ENCODE measurements at places on chromosomes 16 and 17. TPM values are rescaled to one million over a fixed set of nuclear protein-coding genes. Genes with fewer than 3 reads are reported as not detected.

HP gene
- not detected for total RNA-seq

GRCh38 chr17:78039581-78039980 lies 81.1 kb downstream of the TNRC6C start:
- H3K4me3 ChIP-seq: no peak overlapping the region
- no peaks in the 10 kb centered on the region for H3K36me3 ChIP-seq
- no peak for DNase-seq
- peaks cover 13% of the 10 kb centered on the region for H3K4me1 ChIP-seq
- H3K27ac ChIP-seq: no peak overlapping the region

- peaks cover 8% of the 10 kb centered on the region for H3K4me1 ChIP-seq
- no peaks in the 10 kb centered on the region for H3K27me3 ChIP-seq
- peaks cover 11% of the 10 kb centered on the region for H3K36me3 ChIP-seq
- no peak overlapping the region for H3K27ac ChIP-seq
These were observed 15.3 kb downstream of the ZZEF1 start for GRCh38 chr17:4127555-4127954.

- H3K27me3 ChIP-seq: no peaks in the 10 kb centered on the region
- H3K27ac ChIP-seq: no peak overlapping the region
These were observed 22.2 kb downstream of the WIPF2 start for GRCh38 chr17:40241252-40241834.

- H3K4me3 ChIP-seq: peak overlapping the region; percentile 72
- H3K4me1 ChIP-seq: peaks cover 8% of the 10 kb centered on the region
- H3K27ac ChIP-seq: peak overlapping the region; percentile 14
- DNase-seq: peak; percentile 71
These were observed 509 bp downstream of the CNEP1R1 start for GRCh38 chr16:50025537-50025931.

DNA sequence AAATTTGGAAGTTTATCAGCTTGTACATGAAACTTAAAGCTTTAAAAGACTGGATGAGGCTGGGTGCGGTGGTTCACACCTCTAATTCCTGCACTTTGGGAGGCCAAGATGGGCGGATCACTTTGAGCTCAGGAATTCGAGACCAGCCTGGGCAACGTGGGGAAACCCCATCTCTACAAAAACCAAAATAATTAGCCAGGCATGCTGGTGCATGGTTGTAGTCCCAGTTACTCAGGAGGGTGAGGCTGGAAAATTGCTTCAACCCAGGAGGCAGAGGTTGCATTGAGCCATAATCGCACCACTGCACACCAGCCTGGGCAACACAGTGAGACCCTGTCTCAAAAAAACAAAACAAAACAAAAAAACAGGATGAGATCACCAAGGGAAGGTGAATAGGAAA lies 209.5 kb downstream of the AATF start:
- H3K27me3 ChIP-seq: no peaks in the 10 kb centered on the region
- H3K36me3 ChIP-seq: peaks cover 3% of the 10 kb centered on the region
- H3K4me1 ChIP-seq: no peaks in the 10 kb centered on the region
- H3K4me3 ChIP-seq: no peak overlapping the region
- H3K27ac ChIP-seq: no peak overlapping the region
- no peak for DNase-seq

GRCh38 chr17:181245-182049 lies at the start of gene DOC2B:
TSS of gene DOC2B (minus strand) at chr17:181650. CDS start at chr17:181479, 171 bp downstream.
- H3K4me1 ChIP-seq: no peaks in the 10 kb centered on the region
- H3K4me3 ChIP-seq: peak within 1 kb of the TSS; percentile 37
- H3K27me3 ChIP-seq: peaks cover 61% of the 10 kb centered on the region
- H3K27ac ChIP-seq: no peak within 1 kb of the TSS

GRCh38 chr17:78595135-78595810 lies 18.1 kb upstream of the DNAH17 start:
- no peak overlapping the region for H3K27ac ChIP-seq
- no peak for DNase-seq
- H3K27me3 ChIP-seq: no peaks in the 10 kb centered on the region

DNA sequence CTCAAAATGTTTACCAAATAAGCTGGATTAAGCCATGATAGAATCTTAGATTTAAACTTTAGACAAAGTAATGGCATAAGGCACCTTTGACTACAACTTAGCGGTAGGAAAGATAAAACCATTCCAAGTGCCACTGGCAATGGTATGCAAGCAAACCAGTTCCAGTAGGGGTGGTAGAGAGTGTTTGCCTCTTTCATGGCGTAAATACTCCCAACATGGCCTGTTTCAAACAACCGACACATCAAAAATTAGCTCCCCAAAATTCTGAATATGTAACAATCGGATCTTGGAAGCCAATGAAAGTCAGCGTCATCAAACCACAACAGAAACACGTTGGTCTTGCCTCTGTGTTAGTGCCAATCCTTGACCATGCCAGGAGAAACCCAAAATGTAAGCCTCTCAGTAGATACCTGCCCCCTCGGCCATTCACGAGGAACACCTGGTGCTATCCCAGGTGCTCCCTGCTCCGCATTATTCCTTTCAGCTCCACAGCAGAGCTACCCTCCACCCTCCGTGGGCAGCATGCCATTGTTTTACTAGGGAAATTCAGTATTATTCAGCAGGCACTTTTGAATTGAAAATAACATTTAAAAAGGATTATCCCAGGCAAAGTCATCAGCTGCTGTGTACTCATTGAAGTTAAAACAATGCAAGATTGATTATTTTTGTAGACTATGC lies 307.8 kb upstream of the CDH11 start:
- H3K4me3 ChIP-seq: no peak overlapping the region
- H3K4me1 ChIP-seq: no peaks in the 10 kb centered on the region
- no peak overlapping the region for H3K27ac ChIP-seq
- H3K27me3 ChIP-seq: no peaks in the 10 kb centered on the region
- no peak for DNase-seq
- H3K36me3 ChIP-seq: no peaks in the 10 kb centered on the region

ERCC4 gene
- total RNA-seq: 9.0 TPM

DNA sequence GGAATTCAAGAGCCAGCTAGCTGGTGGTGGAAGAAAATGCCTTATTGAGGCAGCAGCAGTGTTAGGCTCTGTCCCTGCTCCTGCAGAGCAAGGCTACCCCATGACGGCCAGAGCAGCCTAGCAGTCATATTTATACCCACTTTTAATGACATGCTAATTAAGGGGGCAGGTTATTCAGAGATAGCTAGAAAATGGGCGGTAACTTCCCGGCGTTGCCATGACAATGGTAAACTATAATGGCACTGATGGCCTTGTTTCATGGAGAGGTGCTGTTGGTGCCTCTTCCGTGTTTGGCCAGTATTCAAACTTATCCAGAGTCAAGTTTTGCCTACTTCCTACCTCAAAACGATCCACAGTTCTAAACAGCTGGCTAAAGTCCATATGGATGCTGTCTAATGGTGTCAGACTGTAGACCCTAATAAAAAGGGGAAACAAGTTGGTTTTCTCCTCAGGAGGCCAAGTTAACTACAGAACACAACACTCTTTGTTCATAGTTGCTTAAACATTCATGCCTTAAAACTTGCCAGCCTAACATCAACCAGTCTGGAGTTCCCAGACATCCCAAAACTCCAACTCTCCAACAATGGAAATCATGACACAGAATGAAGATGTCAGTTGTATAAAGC lies 3.7 kb upstream of the SCNN1B start:
- no peaks in the 10 kb centered on the region for H3K36me3 ChIP-seq
- DNase-seq: peak; percentile 71
- no peaks in the 10 kb centered on the region for H3K4me1 ChIP-seq
- no peak overlapping the region for H3K27ac ChIP-seq

KRT39 gene
- 0.36 TPM for total RNA-seq

- no peaks in the 10 kb centered on the region for H3K36me3 ChIP-seq
- H3K4me3 ChIP-seq: no peak overlapping the region
- no peak overlapping the region for H3K27ac ChIP-seq
- peak; percentile 87 for DNase-seq
- peaks cover 17% of the 10 kb centered on the region for H3K4me1 ChIP-seq
These were observed 82.5 kb upstream of the TNRC6C start for GRCh38 chr17:77875881-77876509.

DNA sequence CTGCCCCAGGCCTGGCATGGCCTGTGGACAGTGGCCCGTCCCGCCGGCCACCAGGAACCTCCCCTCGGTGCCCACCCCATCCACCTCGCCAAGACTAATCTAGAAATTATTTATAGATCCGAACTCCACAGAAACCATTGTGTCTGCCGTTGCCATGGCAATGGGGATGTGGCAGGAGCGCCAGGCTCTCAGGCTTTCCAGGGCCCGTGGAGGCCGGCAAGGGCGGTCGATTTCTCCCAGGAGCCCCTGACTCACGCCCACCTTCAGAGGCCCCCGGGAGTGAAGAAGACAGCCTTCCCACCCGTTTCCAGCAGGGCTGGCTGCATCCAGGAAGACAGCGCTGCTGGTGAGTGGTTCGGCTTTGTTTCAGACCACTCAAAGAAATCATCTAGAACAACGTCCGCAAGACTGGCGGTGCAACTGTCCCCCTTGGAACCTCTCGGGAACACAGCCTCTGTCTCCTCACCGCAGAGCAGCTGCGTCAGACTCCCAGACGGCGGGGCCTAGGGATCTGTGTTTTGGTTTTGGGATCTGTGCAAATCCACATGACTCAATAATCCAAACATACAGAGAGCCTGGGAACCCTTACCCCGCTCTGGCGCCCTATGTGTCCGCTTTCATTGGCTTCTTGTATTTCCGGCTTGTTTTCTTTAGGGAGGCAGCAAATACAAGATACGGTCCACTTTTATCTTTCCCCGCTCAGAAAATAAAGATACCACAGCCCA lies 48.5 kb upstream of the ZCCHC14 start:
- H3K36me3 ChIP-seq: no peaks in the 10 kb centered on the region
- peak overlapping the region; percentile 83 for H3K27ac ChIP-seq
- peaks cover 15% of the 10 kb centered on the region for H3K27me3 ChIP-seq
- peak overlapping the region; percentile 67 for H3K4me3 ChIP-seq

HOXB4 gene
- 0.29 TPM for total RNA-seq

DNA sequence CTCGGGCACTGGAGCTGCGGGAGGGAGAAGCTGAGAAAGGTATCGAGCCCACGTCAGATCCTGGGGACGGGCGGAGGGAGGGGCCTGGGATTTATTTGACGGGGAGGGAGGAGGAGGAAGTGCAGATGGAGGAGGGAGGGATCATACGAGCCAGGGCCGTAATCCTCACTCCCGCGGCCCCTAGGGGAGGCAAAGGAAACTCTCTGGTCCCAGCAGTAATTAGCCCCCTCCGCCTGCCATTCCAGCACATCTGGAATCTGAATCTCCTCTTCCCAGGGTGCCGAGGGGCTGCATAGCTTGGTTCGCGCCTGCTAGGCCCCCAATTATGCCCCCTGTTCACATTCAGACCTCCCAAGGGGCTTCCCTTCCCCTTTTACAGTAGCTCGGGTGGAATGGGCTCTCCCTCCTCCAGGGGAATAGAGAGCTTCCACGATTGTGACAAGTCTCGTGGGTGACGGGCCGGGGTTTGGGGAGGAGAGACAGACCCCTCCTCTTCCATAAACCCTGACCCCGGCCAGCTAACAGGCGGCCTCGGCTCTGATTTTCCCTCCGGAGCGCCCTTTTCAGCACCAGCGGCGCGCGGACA lies at the start of gene SEZ6L2:
TSS of gene SEZ6L2 (minus strand) at position 35 of the 586 bp plus-strand sequence. CDS start 531 bp downstream, outside the sequence.
- peak within 1 kb of the TSS; percentile 88 for H3K4me3 ChIP-seq
- H3K4me1 ChIP-seq: peaks cover 20% of the 10 kb centered on the region
- H3K36me3 ChIP-seq: peaks cover 4% of the 10 kb centered on the region
- peaks cover 8% of the 10 kb centered on the region for H3K27me3 ChIP-seq
- H3K27ac ChIP-seq: peak within 1 kb of the TSS; percentile 79

DNA sequence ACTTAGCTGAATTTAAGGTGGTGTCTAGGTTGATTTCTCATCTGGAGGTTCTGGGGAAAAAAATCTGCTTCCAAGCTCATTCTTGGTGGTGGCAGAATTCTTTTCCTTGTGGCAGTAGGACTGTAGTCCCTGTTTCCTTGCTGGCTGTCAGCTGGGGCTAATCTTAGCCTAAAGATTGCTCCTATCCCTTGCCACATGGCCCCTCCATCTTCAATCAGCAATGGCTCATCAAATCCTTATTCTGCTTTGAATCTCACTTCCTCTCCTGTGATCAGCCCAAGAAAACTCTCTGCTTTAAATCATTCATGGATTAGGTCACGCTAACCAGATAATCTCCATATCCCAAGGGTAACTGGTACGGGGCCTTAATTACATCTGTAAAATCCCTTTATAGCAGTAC lies 6.6 kb downstream of the FAM20A start:
- peak overlapping the region; percentile 46 for H3K27ac ChIP-seq
- no peak overlapping the region for H3K4me3 ChIP-seq
- H3K36me3 ChIP-seq: peaks cover 5% of the 10 kb centered on the region
- DNase-seq: no peak
- H3K27me3 ChIP-seq: no peaks in the 10 kb centered on the region

LRRC75A gene
- total RNA-seq: 1.4 TPM

- H3K27ac ChIP-seq: no peak overlapping the region
- H3K4me1 ChIP-seq: no peaks in the 10 kb centered on the region
- no peak overlapping the region for H3K4me3 ChIP-seq
- no peak for DNase-seq
These were observed 40.3 kb upstream of the CRHR1 start for GRCh38 chr17:45743626-45744326.

CCL4 gene
- 0.36 TPM for total RNA-seq

DNA sequence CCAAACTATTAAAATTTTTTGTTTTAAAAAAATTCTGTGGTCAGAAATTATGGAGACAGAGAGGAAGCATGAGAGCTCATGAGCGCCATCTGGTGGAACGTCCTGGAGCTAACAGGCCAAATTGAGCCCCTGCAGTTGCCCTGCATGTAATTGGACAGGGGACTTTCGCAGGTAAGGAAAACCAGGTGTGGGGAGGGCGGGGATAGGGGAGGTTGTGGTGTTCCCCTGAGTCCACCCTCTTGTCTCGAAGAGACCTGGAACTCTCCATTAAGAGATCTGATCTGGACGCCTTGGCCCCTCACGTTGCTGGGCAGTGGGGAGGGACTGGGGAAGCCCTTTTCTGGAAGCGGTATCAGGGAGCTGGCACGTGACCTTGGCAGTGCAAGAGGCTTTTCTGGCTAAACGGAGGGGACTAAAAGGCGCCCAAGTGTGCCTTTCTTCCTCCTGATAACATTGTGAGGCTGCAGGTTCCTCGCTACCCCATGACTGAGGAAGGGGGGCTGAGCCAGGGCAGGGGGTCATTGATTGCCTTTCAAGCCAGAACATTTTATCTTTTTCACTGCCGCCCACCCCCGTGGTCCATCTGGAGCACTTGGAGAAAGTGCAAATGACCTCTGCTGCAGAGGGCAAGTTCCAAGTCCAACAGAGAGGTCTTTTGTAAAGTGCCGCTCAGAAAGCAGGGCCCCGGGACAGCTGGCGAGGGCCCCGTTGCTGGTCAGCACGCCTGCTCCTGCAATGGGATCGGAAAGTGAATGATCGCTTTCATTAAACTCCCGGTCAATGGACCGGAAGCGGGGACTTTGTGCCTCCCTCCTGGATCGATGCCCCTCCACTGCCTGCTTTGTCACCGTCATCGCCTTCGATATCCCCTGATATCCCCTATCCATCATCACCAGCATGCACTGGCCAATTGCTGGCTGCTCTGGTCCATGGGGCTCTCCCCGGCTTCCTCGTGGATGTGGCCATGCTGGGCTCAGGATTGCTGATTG lies 18.4 kb downstream of the PDILT start:
- H3K27ac ChIP-seq: no peak overlapping the region
- peak; percentile 65 for DNase-seq
- no peaks in the 10 kb centered on the region for H3K4me1 ChIP-seq
- no peak overlapping the region for H3K4me3 ChIP-seq
- no peaks in the 10 kb centered on the region for H3K36me3 ChIP-seq
- H3K27me3 ChIP-seq: no peaks in the 10 kb centered on the region

OR3A1 gene
- not detected for total RNA-seq

MGAT5B gene
- 0.59 TPM for total RNA-seq

- H3K4me3 ChIP-seq: no peak overlapping the region
- H3K36me3 ChIP-seq: no peaks in the 10 kb centered on the region
- no peak for DNase-seq
- no peaks in the 10 kb centered on the region for H3K27me3 ChIP-seq
- no peaks in the 10 kb centered on the region for H3K4me1 ChIP-seq
These were observed 312.2 kb upstream of the MAF start for GRCh38 chr16:79912592-79913310.
